Fibroblast of skin of scalp (primary cell): ENCODE measurements at places on chromosomes 2 and 18.

GRCh38 chr18:40752316-40752715, 1202.7 kb upstream of the PIK3C3 start:
- DNase-seq = no peak

DNA sequence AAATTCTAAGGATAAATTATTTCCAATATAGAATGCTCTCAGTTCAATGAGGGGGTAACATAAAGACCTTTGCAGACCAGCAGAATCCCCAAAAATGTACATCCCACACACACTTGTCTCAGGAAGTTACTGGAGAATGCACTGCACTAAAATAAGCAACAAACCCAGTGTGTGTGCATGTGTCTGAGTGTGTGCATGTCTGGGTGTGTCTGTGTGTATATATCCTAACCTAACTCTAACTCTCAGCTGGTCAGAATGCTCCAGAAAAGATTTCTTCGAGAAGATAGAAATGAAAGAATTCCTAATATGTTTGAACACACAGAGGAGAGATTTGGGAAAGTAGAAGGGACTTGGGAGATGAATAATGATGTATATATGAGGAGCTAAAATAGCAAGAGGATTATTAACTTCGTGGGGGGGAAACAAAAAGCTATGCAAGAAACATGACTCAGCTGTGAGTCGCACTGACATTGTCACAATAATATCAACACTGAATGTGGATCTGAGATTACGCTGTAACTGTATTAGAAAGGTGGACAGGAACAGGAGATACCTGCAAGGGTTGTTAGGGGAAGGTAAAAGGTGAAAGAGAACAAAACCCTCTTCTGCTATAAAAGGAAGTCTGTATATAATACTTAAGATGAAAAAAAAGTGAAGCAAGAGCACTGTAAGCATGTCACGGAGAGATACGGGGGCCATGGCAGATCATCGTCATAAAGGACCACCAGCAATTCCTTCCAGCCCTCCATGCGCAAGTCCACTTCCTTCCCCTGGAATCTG, 11.1 kb downstream of the COLEC12 start:
- DNase-seq = peak; percentile 94

GRCh38 chr2:142581491-142581890, 296.0 kb upstream of the KYNU start:
- no peak for DNase-seq

- no peak for DNase-seq
Measured at GRCh38 chr2:236910781-236911495, 174.8 kb upstream of the COPS8 start.

GRCh38 chr2:148764815-148765214, 110.2 kb upstream of the KIF5C start:
- no peak for DNase-seq

GRCh38 chr18:30044496-30044895, 998.0 kb downstream of the DSC3 start:
- no peak for DNase-seq

DNA sequence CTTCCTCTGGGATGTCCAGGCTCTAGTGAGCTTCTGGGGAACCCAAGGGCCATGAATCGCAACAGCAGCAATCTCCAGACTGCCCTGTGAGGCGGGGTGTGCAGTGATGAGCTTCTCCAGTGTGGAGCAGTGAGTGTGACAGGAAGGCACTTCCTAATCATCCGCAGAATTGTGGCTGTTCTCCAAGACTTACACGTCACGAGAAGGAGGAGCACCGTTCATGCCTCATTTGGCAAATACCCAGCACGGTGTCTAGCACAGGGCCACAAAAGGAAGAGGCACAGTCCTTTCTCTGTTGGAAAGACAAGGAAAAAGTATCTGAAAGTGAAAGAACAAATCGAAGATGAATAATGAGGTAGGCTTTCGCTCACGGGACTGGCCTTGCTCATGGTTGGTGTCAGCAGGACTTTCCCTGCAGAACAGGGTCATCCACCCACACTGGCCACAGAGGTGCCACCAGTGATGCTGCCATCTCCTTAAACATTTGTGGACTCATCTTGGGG, 125.1 kb upstream of the HAAO start:
- peak; percentile 96 for DNase-seq

GRCh38 chr2:232229911-232230310, 148.6 kb upstream of the ALPP start:
- DNase-seq = no peak

DNA sequence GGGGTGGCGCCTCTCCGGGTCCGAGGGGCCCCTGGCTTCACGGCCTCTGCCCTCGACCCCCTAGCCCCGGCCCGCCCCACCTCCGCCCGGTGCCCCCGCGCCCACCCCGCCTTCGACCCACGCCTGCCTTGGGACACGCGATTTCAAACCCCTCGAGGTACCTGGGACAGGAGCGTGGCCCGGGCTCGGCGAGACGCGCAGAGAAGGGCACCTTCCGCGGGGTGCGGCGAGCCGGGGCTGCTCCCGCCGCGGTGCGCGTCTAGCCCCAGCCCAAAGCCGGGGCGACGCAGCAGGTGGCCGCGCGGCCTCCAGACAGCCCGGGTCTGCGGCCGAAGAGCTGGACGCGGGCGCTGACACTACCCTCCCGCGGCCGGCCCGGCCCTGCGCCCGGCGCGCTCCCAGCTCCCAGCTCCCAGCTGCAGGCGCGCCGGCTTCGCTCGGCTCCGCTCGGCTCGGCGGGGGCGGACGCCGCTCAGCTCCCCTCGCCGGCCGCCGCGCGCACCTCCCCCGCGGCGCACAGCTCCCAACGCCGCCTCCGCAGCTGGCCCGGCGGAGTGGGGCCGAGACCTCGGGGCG, at the start of gene CRACDL:
TSS of gene CRACDL (minus strand) at position 449 of the 576 bp plus-strand sequence. CDS start 89,425 bp downstream, outside the sequence.
- no peak for DNase-seq

GRCh38 chr2:96963316-96963715, 23.1 kb downstream of the FAM178B start:
- DNase-seq = no peak

- DNase-seq = no peak
Measured at GRCh38 chr2:60413814-60414168, 139.7 kb downstream of the BCL11A start.
